ENCODE measurements at places on chromosomes 5 and 9. TPM values are rescaled to one million over a fixed set of nuclear protein-coding genes. Genes with fewer than 3 reads are reported as not detected.

- no peak for DNase-seq
These were observed 7.3 kb downstream of the ACER2 start for GRCh38 chr9:19416143-19416542.

DNA sequence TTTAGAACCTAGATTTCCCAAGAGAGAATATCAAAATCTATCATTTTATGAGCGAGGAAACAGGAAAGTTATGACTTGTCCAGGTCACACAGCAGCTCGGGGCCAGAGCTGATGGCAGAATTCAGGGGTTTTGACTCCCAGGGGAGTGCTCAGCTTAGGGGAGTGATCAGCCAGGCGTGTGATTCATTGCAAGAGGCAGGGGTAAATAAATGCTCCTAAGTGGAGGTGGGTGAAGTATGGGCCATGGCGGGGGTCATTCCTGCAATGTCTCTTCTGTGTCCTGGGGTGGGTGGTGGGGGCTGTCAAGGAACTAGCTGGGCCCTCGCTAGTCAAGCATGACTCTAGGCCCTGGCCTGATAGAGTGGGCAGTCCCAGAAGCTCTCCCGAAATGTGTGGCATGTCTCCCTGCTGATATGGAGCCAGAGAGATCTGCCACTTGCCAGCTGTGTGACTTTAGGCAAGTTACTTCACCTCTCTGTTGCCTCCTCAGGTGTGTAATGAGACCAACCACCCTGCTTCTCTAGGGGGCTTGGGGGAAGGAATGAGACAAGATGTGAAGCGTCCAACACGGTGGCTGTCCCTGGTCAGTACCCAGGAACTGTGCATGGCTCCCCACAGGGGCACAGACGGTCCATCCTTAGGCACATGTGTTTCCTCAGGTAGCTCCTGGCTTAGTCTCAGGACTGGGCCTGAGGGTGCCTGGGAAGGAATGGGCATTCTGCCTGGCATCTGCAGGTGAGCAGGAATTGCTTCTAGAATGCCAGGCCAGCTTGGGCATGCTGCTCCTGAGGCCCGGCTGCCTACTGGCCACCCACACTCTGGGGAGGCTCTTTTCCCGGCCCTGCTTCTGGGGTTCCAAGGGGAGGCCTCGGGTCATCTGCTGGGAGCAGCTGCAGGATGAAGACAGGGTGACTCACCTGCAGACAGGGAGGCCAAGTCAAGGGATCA, 36.5 kb upstream of the SH3PXD2B start:
- peak; percentile 72 for DNase-seq

DNA sequence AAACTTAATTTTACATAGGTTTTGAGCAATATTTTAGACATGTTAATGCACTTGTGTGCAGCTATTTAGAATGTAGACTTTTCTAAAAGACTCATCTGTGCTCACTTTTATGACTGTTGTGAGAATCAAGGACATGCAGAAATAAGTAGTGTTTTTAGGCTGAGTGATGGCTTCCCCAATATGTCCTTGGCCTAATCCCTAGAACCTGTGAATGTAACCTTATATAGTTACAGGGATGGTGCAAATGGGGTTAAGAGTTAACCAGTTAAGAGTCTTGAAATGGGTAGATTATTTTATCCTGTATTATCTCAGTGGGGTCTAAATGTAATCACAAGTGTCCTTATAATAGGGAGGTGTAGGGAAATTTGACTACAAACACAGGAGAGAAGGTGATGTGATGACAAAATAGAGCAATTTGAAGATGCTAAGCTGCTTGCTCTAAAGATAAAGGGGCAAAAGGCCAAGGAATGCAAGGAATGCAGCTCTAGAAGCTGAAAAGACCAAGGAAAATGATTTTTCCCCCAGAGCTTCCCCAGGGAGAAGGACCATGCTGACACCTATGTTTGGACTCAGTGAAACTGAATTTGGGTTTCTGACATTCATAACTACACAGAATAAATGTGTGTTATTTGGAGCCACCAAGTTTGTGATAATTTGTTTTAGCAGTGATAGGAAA, 298.0 kb upstream of the PAPPA start:
- DNase-seq, result no peak

GRCh38 chr9:121990600-121991306, 102.4 kb downstream of the TTLL11 start:
- no peak for DNase-seq

DNA sequence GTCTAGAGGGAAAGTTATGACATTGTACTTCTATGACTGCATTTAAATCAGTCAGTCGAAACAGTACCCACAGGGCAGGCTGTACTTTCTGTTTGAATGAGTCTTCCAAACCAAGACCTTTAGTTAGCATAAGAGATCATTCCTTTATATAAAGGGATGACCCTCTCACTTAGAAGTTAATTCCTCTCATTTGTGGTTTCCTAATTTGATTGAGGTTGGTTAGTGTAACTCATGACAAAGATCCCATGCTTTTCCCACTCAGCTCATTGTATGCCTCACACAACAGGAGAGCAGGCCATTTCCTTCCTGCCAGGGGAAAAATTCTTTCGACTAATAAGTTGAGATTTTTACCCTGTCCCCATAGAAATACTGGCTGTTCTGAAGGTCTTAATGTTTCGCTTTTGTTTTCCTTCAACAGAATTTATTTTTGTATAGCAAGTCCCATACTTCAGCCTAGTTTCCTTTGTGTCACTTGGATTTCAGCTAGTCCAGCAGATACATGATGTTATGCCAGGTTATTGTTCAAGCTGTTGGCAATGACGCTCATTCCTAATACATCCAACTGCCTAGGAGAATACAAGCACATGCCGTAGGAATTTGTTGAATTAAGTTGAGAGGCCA, 500.7 kb downstream of the SPATA31D1 start:
- no peak for DNase-seq

Gene DMRTA1
- total RNA-seq, result 0.35 TPM

Gene SNCB
- total RNA-seq, result not detected

Gene RLN2
- total RNA-seq, result not detected

Gene LCP2
- 52.4 TPM for total RNA-seq

Measured in mesenteric fat pad (tissue), 1 donor.